ENCODE measurements at places on chromosomes 4 and X.

GRCh38 chr4:52638717-52639116 is 20.4 kb downstream of the USP46 start:
- peak; percentile 48 for DNase-seq

DNA sequence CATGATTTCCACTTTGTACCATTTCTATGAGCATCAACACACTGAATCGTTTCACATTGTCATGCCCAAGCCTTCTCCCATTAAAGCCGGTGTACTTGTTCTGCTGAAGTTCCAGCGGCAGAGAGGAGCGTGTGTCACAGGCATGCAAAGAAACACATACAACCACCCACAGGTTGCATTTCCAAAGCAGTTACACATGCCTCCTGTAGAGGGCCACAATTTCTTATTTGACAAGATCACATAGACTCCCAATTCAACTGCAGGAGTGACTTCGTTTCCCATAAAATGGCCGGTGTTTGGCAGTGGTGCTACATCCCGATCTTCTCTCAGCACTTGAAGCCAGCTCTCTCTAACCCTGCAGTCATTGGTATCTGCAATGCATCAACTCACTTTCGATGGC is 992.6 kb downstream of the NLGN4X start:
- DNase-seq: no peak

- no peak for DNase-seq
Measured at GRCh38 chrX:23745786-23746185, 2.7 kb upstream of the ACOT9 start.

GRCh38 chr4:26321373-26322221 is 783 bp downstream of the RBPJ start:
- DNase-seq: peak; percentile 54

GRCh38 chr4:41873380-41874295 is 61.6 kb upstream of the TMEM33 start:
- no peak for DNase-seq

- DNase-seq: no peak
Measured at GRCh38 chr4:185207466-185207865, 1.9 kb upstream of the SNX25 start.

- DNase-seq: peak; percentile 17
Measured at GRCh38 chr4:105755375-105755774, 46.8 kb downstream of the GSTCD start.

DNA sequence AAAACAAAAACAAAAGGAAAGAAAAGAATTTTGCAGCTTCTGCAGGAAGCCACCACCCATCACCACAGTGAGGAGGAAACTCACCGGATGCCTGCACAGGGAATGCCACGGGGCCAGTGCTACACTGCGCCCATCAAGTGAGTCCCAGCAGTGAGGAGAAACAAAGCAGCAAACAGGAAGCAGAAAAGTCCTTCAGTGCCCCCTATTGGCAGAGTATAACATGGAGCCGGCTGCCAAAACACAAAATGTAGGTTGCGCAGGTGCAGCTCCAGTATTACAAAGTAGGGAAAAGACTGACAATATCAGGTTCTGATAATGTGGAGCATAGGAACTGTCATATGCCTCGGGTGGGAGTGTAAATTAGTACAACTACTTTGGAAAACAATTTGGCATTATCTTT is 23.3 kb upstream of the SCML2 start:
- DNase-seq: peak; percentile 35

GRCh38 chrX:37816766-37817165 is 30.6 kb downstream of the DYNLT3 start:
- no peak for DNase-seq

- no peak for DNase-seq
Measured at GRCh38 chr4:6198278-6198677, 2.1 kb downstream of the JAKMIP1 start.

DNA sequence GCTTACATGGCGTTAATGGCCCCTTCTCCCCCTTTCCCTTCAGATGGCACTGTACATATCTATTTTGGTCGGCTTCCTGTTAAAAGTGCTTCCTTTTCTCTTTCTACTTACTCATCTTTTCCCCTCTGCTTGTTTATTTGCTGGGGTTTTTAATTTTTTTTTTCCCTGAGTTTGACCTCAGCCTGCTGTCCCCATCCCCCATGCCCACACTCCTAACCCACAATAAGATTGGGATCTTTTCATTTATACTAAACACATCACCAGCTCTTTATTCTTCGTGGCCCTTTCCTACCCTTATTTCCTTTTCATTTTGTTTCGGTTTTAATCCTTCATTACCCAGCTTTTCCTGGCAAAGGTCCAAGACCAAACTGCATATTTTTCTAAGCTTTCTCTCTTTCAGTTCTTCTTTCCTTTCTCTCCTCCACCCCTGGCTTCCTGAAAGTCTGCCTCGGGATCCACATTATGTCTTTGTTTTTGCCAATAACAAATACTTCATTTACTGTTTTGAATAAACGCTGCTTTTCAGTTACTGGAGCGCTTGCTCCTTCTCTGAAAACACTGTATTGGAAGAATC is 152.0 kb upstream of the USP9X start:
- DNase-seq: peak; percentile 70

DNA sequence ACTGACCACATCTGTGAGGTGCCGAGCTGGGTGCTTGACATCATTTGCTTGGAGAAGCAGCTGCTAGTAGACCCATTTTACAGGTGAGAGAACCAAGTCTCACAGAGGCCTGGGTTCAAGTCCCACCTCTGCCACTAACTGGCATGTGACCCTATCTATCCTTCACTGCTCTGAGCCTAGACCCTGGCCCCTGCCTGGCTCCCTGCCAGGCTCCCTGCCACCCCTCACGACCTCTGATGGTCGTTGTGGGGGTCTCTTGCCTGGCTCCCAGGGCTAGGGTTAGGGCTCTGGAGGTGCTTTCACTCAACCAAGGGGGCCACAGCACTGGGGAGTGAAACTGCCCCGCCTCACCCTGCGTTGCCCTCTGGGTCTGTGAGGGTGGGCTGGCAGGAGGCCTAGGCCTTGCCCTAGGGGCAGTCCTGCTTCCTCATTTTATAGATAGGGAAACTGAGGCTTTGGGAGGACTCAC is 7.2 kb upstream of the ADD1 start:
- DNase-seq: no peak

GRCh38 chrX:31323658-31324057 is 251.8 kb upstream of the FTHL17 start:
- no peak for DNase-seq

DNA sequence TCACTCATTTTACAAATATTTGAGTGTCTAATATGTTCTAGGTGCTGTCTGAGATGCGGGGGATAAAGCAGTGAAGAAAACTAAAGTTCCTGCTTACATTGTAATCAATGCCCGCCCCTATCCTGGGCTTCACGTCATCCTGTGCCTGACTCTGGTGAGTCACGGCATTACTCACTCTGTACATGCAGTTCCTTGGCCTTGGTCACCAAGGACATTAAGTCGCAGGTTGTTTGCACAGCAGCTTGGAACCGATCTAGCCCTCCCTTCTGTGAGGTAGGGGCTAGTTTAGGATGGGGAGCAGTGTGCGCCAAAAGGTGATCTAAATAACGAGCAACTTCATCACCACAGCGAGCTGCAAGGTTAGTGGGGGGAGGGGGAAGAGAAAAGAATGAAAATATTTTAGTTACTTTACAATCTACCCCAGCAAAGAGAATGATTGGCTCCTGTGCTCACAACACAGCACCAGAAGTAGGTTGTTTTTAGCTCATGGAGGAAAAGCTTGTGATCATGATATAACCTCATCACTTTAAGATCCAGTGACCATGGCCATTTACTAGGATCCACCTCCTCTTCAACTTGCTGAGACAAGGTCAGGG is 48.0 kb upstream of the HDAC8 start:
- DNase-seq: peak; percentile 52

- DNase-seq: peak; percentile 14
Measured at GRCh38 chr4:177293208-177294033, 16.3 kb upstream of the NEIL3 start.

DNA sequence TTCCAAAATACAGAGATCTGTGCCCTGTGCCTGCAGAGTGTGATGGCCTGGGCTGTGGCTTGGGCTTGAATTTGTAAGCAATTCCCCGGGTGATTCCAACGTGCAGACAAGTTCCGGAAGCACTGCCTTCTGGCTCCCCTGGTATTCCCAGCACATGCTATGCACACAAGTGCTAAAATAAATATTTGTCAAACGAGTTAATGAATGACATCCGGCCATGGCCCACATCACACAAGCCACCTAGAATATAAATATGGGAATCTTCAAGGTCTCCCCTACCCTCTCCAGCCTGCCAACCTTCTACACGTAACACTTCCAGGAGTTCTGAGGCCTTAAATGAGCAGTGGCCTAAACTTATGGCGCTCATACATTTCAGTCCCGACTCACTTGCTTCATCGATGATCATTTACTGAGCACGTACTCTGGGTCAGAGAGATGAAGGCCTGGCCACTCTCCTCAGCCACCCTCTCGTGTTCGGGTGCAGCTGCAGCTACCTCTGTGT is 21.3 kb downstream of the DCTD start:
- DNase-seq: no peak

DNA sequence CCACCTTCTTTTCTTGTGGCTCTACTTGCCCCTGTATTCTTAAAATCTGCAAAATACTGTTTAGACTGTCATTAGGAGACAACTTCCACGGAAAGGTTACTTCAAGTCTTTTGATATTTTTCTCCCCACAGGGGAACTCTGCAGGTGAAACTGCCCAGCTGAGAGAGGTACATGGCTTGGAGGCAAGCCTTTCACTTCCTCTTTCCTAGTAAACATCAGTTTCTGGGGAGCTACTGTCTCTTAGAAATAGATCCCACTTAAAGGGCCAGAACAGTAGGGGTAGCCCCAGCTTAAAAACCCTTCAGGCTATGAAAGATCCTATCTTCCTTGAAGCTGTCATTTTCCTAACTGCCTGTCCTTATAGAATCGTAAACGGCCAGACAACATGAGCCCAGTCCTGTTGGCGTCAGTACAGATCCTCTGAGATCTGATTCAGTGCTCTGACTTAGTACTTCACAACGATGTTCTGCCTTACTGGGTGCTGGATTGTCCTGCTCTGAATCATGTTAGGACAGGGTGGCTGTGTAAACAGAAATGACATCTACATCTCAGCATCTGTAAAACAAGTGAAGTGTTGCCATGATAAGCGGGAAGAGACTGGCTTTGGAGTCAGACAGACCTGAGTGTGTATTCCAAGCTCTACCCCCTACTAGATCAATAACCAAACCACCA is 102.1 kb downstream of the ITIH6 start:
- DNase-seq: no peak

GRCh38 chr4:2812612-2813354 is 19.9 kb downstream of the SH3BP2 start:
- DNase-seq: peak; percentile 61

GRCh38 chrX:10900585-10901289 is 210.4 kb upstream of the HCCS start:
- no peak for DNase-seq

- no peak for DNase-seq
Measured at GRCh38 chrX:3428792-3429191, 82.3 kb upstream of the MXRA5 start.

DNA sequence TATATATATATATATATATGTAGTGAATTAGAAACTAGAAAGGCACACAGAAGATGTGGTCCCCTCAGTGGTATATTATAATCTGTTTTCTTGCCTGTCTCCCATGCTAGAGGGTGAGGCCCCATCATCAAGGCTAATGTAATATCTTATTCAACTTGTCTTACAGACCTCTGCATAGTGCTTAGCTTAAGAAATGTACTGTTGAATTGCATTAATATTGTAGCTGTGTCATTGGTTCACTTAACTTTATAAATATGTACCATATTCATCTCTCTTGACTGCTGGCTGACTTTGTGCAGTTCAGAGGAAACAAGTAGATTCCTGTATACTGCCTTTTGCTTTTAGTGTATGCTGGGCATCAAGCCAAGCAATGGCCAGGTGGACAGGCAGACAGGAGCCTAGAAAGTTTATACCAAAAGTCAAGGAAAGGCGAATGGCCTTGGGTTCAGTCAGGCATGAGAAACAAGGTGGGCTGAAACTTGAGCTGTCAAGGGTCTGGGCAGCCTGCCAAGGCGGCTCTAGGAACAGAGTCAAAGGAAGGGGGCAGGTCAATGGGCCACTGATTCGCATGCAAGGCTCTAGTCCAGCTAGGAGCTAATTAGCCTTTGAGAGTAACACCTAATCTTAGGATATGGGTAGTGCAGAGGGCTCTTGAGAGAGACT is 78.8 kb upstream of the LEF1 start:
- DNase-seq: no peak

DNA sequence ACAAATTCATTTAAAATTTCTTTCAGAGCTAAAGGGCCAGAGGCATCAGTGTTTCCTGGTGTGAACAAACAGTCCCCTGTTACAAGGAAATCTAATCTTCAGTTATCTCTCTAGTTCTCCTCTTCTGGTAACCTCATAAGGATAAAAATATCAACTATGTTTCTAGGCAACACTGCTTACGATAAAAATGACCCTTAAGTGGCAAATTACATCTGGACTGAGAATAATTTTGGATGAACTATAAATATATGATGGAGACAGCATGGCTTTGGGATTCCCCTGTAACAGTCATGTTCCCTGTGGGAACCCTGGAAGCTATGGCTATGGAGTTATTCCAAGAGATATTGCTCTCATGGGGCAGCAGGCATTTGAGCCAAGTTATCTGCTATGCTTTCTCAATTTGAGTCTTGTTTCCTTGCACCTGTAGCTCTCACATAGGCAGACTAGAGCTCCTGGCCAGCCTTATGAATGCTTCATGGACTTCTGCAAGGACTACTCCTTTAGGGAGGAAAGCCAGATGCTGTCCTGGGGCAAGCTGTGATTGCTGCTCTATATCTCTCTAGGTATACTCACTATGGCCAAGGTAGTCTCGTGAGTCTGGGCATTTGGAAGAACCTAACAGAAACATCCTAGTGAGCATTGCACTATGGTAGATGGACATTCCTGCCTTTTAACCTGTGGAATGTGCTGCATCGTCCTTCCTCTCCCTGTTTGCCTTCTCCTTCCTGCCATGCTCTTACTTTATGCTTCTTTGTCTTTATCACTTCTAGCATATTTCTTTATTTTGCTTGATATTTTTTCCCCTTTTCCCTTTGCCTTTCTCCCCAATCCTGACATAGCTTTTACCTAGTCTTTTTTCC is 14.2 kb downstream of the C4orf33 start:
- DNase-seq: no peak

DNA sequence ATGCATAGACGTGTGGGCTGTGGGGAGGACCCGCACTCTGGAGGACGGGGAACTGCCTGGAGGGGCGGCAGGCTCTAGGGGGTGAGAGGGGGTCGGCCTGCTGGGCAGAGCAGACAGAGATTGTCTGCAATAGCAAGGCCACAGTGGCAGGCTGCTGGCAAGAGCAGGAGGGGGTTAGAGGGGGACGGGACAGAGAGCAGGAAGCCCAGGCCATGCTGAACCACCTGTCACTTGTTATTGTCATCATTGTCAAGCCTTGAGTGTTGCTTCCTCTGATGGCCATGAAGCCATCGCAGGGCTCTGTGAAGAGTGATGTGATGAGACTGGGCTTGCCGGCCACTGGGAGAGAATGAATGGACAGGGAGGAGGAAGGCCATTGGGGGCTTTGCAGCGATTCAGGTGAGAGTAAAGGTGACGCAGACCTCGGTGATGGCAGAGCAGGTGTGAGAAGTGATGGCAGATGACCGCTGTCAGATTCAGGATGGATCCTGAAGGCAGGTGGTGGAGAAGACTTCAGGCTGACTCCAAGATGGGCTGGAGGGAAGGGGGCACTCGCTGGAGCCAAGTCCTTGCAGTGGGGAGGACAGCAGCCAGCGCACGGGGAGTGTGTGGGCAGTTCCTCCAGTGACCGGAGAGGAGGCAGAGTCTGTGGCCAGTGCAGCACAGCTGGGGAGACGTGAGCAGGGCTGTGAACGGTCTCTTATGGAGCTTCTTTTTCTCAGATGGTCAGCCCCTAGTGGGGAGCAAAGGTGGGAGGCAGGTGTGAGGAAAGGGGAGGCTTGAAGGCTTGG is 43.6 kb downstream of the HTT-AS start:
- no peak for DNase-seq

Data from suppressor macrophage (primary cell).